ENCODE measurements at places on chromosomes 4 and X.

- DNase-seq: no peak
These were observed 294.4 kb downstream of the GPAT3 start for GRCh38 chr4:83830138-83830888.

GRCh38 chr4:83036991-83037665, 2.1 kb downstream of the COPS4 start:
- DNase-seq: no peak

DNA sequence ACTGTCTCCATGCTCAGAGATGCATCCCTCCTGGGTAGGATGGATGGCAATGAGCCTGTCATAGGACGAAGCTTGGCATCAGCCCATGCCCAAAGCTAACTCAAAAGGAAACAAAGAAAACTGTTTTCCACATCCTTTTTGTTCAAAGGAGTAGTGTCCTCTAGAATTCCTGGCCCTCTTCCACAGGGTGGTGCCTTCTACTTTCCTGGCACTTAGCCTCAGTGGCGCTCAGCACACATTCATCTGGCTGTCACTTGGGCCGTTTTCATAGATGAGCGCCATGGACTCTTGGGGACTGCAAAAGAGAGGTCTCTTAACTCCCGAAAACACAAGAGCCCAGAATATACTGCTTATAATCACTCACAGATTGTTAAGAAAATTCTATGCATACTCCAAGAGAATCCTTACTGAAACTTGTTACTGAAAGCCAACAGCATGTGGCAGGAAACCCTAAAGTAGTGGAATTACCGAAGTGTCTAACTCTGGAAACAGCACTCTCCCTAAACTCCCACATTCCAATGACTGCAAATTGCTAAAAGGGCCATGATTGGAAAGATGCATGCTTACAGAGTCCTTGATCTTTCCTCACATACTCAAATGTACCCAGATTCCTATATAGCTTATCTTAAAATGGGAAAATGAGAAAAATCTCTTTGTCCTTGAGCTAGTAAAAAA, 110.0 kb downstream of the HS6ST2 start:
- no peak for DNase-seq

DNA sequence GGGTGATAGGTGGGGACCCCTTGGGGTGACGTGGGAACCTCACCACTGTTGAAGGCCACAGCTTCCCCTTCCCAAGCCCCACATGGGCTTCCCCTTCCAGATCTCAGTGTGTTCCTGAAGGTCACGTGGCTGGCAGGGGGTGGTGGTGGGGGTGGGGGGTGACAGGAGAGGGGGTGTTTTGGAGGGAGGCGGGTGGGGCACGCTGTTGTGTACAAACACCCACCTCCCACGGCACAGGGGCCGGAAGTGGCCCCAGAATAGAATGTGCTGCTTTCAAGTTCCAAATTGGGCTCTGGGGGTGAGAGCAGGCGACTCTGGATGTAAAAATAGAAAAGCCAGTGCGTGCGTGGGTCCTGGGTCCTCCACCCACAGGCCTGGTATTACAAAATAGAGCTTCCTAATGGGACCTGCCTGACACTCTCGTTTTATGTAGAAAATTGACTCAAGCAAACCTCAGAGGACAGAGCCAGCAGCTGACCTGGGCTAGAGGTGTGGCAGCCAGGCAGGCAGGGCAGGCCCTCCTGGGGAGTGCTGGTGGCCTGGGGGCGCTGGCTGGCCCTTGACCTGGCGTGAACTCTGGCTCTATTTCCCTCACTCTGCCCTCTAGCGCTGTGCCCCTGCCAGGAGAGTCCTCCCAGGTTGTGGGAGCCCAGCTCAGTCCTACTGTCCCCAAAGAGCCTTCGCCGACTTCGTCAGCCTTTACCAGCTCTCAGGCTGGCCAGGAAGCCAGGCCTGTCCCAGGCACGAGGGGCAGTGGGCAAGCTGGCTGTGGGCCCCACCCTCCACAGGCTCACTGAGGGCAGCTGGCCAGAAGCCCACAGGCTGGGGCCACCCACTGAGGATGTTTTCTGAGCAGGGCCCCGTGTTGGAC, 5.4 kb upstream of the SH3BP2 start:
- DNase-seq: peak; percentile 78

- no peak for DNase-seq
These were observed 562.0 kb upstream of the AADAT start for GRCh38 chr4:170651786-170652185.
